ENCODE measurements at places on chromosomes 11 and 22.
A peak's percentile ranks its signal among the peaks of the same experiment; 100 is the strongest.

GRCh38 chr11:27705873-27706820, 5.9 kb upstream of the BDNF start:
- DNase-seq, result peak; percentile 66

- no peak for DNase-seq
Observed at GRCh38 chr11:128297091-128297651, 290.2 kb downstream of the ETS1 start.

GRCh38 chr11:96242191-96242847, 100.7 kb downstream of the MAML2 start:
- no peak for DNase-seq

- DNase-seq, result no peak
Observed at GRCh38 chr11:123859731-123860130, 25.7 kb downstream of the TMEM225 start.

GRCh38 chr11:56624661-56625110, 10.0 kb upstream of the OR5M1 start:
- DNase-seq, result peak; percentile 22

GRCh38 chr11:118274186-118274585, 10.1 kb upstream of the MPZL2 start:
- DNase-seq, result no peak

GRCh38 chr11:26335903-26336302, 4.0 kb downstream of the ANO3 start:
- DNase-seq, result no peak

DNA sequence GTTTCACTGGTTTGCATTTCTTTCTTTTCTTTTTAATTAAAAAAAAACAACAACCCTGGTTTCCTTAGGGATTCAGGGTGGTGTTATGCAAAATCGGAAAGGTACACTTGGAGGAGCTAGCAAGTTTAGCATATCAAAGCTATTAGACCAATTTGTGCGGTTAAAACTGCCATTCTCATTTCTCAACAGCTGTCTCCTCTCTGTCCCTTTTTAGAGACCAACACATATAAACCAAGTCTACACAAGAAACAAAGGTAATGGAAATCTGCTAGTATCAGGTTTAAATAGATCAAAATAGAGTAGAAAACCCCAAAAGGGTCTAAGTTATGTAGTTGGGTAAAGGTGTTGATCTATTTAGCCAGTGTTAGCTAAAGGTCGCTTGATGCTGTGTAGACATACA, 1.7 kb upstream of the SESN3 start:
- peak; percentile 35 for DNase-seq

DNA sequence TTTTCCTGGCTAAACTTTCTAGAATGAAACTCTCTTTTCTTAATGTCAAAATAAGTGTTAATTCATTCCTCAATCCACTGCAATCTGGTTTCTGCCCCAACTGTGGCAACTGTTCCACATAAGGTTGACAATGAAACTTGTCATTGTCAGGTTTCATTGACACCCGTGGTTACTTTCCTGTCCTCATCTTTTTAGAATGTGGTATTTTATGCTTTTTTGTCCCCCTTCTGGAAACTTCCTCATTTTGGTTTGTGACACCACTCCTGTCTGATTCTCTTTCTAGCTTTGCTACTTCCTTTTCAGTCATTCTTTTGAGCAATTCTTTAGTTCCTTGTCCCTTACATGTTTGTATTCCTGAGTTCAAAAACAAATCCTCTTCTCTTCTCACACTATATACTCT, 7.5 kb upstream of the PDE3B start:
- DNase-seq, result no peak

DNA sequence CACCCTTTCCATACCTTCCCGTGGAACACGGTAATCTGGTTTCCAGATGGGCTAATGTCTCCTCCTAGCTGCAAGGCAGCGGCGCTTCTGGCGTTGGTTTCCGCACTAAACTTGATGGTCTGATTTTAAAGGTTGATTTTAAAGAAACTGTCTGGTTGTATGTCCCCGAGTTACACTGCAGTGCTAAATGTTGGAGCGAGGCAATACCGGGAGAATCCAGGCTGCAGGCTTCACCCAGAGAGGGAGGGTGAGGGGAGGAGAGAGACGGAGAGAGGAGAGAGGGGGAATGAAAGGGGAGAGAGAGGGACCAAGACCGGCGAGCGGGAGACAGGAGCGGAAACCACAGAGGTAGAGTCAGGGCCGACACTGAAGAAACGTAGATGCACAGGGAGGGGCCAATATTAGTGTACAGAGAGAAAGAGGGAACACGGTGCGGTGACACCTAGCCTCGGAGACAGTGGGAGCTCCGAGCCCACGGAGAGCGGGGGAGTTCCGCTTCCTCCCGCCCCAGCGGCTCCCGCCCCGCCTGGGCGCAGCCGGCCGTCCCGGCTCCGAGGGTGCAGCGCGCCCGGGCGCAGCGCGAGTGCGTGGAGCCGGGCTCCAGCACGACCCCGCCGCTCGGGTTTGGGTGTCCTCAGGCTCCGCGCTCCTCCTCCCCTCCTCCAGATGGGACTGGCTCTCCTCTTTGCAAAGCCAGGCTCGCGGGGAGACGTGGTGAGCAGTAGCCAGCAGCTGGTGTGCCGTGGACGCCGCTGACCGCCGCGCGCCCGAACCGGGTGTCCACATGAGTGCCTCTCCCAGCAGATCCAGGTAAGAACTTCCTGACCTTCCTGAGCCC, 71.9 kb upstream of the GRAMD1B start:
- peak; percentile 23 for DNase-seq

DNA sequence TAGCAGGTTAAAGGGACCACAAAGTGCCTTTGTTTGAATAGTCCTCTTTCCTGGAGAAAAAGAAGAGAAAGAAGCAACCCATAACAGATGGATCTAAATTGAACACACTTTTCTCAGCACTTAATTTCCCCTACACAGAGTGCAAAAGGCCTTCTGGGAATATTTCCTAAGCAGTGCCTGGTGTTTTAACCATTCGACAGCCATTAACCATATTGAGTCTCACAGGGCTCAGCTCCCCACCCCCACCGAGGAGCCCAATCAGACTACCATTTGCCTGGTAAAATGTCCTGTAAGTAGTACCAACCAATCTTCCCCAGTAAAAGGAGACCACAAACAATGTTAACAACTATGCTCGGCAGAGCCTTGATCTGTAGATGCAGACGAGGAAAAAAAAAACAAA, 40.7 kb upstream of the SLC6A5 start:
- DNase-seq, result no peak

GRCh38 chr11:19951558-19952115, 208.6 kb downstream of the DBX1 start:
- DNase-seq, result peak; percentile 59

DNA sequence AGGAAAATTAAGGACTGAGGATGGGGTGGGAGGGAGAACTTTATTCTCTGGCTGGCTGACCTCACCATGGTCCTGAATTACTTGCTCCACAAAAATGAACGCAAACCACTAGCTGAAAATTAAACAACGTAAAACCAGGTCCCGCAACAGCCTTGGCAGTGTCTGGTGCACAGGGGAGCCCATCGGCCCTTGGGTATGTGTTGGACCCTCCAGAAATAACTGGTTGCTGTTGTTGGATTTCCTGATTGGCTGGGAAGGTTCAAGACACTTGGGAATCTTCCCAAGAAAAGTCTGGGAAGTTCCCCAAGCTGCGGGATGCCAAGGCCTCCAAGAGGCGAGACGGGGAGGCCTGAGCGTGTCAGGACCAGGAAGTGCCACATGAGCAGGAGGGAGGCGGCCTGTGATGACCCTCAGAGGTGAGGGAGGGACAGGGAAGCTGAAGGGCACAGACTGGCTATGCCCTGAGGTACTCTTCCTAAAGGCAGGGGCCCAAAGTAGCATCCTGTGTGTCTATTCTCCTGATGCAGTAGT, 10.4 kb upstream of the RASL10A start:
- no peak for DNase-seq

DNA sequence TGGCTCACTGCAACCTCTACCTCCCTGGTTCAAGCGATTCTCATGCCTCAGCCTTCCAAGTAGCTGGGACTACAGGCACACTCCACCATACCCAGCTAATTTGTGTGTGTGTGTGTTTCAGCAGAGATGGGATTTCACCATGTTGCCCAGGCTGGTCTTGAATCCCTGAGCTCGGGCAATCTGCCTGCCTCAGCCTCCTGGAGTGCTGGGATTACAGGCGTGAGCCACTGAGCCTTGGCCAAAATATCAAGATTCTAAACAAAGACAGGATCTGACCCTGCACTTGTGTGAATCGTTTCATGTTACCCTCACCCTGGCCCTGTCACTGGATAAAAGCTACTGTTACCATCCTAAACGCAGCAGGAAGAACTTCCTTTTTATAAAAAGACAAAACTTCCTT, 15.6 kb upstream of the THY1 start:
- no peak for DNase-seq

DNA sequence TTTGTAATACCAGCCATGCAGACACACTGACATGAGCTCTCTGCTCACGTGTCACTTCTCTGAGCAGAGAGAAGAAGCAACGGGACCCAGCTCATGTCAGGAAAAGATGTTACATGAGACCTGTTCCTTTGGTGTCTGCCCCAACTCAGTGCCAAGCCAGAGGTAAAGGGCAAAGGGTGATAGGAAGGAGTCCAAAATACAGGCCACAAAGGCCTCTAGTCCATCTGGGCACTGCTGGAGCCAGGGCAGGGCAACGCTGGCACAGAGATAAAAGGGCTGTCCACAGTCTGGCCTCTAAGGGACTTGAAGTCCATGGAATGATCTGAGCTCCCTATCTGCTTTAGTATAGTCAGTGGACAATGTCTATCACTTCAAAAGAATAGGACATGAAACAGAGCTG, 79.3 kb downstream of the SLC1A2 start:
- DNase-seq, result no peak

- DNase-seq, result no peak
Observed at GRCh38 chr22:44408829-44409192, 89.2 kb downstream of the RTL6 start.

GRCh38 chr11:97937501-97937900, 1083.2 kb upstream of the CNTN5 start:
- DNase-seq, result no peak

DNA sequence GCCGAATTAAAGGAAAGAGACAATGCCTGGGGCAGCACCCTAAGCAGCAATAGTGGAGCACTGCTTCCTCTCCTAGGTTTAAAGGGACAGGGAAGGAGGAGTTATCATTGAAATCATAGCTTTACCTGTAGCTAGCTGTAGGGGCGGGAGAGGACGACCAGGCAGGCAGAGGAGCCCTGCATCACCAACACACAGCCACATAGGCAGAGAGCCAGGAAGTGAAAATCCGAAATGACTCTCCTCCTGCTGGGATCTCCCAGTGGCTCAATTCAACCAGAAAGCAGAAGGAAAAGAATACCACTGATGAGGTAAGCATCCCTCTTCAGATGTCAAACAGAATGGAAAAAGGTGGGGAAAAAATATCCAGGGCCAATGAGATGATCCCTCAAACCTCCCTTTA, 20.4 kb downstream of the MRGPRX4 start:
- no peak for DNase-seq

- DNase-seq, result no peak
Observed at GRCh38 chr11:124311269-124311668, 2.5 kb downstream of the OR8D1 start.

Data from SK-N-DZ (cell line).